Islet precursor cell (in vitro differentiated cells): ENCODE measurements at places on chromosomes 2 and 18.

GRCh38 chr2:49110571-49110970 is 43.7 kb downstream of the FSHR start:
- no peak for DNase-seq

- DNase-seq: no peak
Measured at GRCh38 chr2:238658054-238658407, 189.9 kb upstream of the TWIST2 start.

DNA sequence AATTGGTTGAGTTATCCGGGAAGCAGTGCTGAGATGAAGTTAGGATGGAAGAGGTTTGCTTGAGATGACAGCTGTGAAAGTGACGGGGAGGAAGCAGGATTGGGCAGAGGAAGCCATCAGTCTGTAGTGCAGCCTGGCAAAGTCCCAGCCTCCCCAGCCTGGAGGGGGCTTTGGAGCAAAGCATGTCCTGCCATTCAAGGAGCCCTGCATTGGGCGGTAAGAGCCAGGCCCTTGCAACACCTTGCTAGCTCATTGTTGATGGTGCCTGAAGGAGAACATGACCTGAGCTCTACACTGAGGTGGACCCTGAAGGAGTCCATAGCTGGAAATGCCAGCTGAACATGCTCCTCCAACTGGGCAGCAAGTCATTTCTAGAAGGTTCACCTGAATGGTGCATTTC is 228.9 kb downstream of the ACKR3 start:
- DNase-seq: peak; percentile 32

GRCh38 chr2:240960971-240961876 is 37.2 kb upstream of the SNED1 start:
- DNase-seq: peak; percentile 17

GRCh38 chr2:239008677-239009588 is 161.0 kb downstream of the TWIST2 start:
- DNase-seq: peak; percentile 50

- no peak for DNase-seq
Measured at GRCh38 chr2:20012032-20012281, 511 bp downstream of the MATN3 start.

GRCh38 chr2:168135121-168135520 is 112.3 kb downstream of the STK39 start:
- no peak for DNase-seq

- peak; percentile 91 for DNase-seq
Measured at GRCh38 chr2:10329880-10330699, 27.4 kb downstream of the HPCAL1 start.

- DNase-seq: peak; percentile 8
Measured at GRCh38 chr18:8757396-8757997, 52.1 kb downstream of the MTCL1 start.

DNA sequence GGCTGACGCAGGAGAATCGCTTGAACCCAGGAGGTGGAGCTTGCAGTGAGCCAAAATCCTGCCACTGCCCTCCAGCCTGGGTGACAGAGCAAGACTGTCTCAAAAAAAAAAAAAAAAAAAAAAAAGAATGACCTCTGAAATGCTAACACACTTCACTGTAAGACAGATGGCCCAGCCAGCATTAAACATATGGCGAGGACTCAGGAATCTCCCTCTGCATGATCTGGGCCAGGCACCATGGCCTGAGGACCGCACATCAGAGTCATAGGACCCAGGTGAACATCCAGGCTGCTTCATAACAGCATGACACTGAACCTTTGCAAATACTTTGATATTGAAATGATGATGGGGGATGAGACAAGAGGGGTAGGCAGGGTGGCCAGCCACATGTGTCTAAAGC is 56.1 kb upstream of the DNMT3A start:
- no peak for DNase-seq

DNA sequence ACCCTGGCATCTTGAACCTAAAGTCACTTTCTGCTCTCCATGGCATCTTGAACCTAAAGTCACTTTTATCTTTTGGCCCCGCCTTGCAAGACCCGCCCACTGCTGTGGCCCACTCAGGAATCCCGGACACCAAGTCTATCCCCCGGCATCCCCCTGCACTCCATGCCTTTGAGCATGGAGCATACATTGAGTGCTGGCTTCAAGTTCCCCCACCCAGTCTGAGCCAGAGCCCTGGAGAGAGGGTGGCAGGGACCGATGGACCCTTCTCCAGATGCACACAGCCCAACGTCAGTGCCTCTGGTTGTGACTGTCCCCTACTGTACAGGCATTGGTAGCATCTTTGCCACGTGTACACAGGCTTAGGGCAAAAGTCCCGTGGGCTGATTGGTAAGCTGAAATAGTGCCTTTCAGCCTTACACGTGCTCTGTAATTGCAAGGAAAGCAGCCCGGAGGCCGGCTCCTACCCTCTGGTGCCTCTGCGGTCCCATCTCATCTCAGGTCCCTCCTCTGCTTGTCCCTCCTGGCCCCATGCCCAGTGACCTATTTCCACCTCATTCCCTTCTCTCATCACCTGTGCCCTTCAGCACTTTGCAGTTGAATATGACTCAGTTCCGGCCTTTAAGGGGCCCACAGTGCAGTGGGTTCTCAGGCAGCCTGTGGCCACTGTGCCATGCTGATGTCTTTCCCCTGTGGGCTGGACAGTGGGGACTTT is 154.0 kb downstream of the INHBB start:
- DNase-seq: no peak

GRCh38 chr2:71154798-71155197 is 24.4 kb downstream of the MPHOSPH10 start:
- DNase-seq: peak; percentile 71

- DNase-seq: peak; percentile 25
Measured at GRCh38 chr2:29619689-29620088, 301.7 kb downstream of the ALK start.

DNA sequence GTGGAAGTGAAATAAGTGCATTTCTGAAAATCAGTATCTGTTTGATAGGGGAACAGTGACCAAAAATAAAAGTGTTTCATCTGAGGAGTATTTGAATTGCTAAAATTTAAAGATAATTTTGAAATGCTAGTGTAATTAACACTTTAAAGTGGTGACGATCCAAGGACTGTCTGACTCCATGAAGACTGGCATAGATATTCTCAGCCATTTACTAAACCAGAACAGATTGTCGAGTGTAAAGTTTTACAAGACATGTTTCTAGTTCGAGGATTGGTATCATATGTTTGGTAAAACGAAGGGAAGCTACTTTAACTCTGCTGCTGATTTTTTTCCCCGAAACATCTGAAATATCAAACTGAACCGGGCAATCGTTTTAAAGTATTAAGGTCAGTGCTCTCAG is 417.9 kb downstream of the EPHA4 start:
- DNase-seq: no peak

GRCh38 chr2:3179208-3179607 is 198.4 kb downstream of the EIPR1 start:
- no peak for DNase-seq

- peak; percentile 32 for DNase-seq
Measured at GRCh38 chr2:74020702-74021406, 36.1 kb downstream of the TET3 start.

DNA sequence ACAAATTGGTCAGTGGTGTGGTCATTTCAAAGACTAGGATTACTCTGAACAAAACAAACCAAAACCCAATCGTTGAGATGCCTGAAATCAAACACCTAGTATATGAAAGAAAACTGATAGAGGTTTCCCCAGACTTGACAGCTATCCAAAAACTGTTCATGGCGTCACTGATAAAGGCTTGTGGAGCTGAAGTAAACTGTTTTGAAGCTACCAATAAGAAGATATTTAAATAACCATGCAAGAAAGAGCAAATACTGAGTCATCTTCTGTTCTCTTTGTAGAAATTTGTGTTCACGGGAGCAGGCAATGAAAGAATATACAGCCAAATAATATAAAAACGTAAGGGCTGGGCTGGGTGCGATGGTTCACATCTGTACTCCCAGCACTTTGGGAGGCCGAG is 7.5 kb upstream of the COLEC11 start:
- DNase-seq: no peak

GRCh38 chr18:55422456-55423180 is 165.4 kb downstream of the TCF4 start:
- DNase-seq: no peak

GRCh38 chr2:95260028-95261023 is 13.9 kb upstream of the PROM2 start:
- DNase-seq: peak; percentile 64

DNA sequence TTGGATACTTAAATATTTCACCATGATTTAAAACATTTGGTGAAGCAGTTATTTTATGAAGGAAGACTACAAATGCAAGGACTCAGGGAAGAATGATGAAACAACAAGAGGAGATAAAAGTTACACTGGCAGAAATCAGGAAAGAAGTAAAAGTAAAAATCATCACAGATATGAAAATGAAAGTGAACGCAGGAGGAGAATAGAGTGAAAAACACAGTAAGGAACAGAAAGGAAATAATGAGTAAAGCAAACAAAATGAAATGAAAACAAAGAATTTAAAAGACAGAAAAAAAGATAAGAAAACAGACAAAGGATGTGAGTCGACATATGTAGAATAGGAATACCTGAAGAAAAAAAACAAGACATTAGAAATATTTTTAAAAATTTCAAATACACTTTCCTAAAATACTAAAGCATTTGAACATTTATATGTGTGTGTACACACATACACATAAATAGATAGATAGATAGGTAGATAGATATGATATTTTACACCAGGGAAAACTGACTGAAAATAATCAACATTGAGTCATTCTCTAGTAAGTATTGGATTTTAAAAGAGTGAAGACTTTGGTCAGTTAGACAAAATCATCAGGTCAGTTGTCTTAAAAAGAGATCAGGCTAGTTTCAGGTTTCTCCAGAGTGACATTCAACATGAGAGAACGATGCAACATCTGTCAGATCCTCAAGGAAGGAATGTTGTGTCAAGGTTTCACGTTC is 12.1 kb upstream of the KDSR start:
- no peak for DNase-seq

DNA sequence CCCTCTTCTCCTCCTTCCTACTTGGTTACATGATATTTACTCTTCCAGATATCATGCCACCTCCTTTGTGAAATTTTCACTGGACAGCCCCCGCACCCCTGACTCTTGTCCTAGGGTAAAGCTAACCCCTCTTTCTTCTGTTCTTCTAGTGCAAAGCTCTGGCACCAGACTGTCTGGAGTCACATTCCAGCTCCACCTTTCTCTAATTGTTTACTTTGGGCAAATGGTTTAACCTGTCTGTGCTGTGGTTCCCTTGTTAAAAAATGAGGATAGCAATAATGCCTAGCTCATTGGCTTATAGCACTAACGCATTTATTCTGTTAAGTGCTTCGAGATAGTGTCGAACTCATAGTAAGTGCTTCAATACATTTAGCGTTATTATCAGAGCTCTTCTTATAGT is 306.2 kb downstream of the ALK start:
- peak; percentile 37 for DNase-seq

GRCh38 chr2:134454931-134455330 is 201.1 kb downstream of the MGAT5 start:
- no peak for DNase-seq
